ENCODE measurements at places on chromosomes 3 and 15. TPM values are rescaled to one million over a fixed set of nuclear protein-coding genes. Genes with fewer than 3 reads are reported as not detected.

GRCh38 chr3:42901073-42901415 is 4.9 kb upstream of the ZNF662 start:
- DNase-seq, result no peak

The CHRNB4 gene
- polyA plus RNA-seq, result 3.1 TPM

DNA sequence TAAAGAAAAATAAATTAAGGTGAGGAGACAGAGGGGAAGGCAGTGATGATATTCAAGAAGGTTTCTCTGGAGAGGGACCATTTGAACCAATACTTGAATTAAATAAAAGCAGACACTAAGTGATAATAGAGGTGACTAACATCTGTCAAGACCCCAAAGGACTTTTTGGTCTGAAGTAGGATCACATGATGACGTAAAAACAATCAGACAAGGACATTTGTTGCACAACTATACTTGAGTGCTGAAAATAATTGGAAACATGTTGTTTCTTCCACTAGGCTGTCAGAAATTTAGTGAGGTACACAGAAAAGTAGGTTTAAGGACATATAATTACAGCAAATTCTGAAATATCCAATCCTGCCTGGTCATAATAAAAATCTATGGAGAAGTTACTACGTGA is 179.5 kb downstream of the WNT5A start:
- no peak for DNase-seq

The PLD1 gene
- 9.8 TPM for polyA plus RNA-seq

The PPP1R14D gene
- polyA plus RNA-seq, result 0.61 TPM

DNA sequence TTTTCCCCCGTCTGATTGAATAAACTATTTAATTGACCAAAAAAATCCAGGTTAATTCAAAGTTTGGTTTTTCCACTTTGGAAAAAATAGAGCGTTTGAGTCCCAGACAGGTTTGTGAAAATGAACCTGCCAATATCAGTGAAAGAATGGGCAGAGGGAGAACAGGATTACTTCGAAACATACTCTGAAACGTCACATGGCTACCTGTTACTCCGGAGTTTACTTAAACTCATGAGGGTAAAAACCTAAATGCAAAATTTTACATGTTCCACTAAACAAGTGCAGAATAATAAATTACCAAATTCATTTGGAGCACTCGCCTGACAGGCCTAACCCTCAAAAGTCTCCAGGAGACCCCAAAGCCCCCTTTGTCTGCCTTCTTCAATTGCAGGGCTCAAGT is 419.9 kb downstream of the MECOM start:
- DNase-seq, result no peak

GRCh38 chr3:126753191-126754160 is 49.4 kb downstream of the CHCHD6 start:
- DNase-seq, result no peak

GRCh38 chr3:159904911-159905310 is 83.7 kb upstream of the IL12A start:
- DNase-seq, result no peak

The C3orf85 gene
- polyA plus RNA-seq, result 18.1 TPM

The CSTA gene
- polyA plus RNA-seq, result 0.56 TPM

Data from right renal pelvis (tissue), 4 donors.